ENCODE measurements at places on chromosomes 16 and 17.

- DNase-seq: no peak
Observed at GRCh38 chr17:6599364-6599763, 41.1 kb downstream of the KIAA0753 start.

DNA sequence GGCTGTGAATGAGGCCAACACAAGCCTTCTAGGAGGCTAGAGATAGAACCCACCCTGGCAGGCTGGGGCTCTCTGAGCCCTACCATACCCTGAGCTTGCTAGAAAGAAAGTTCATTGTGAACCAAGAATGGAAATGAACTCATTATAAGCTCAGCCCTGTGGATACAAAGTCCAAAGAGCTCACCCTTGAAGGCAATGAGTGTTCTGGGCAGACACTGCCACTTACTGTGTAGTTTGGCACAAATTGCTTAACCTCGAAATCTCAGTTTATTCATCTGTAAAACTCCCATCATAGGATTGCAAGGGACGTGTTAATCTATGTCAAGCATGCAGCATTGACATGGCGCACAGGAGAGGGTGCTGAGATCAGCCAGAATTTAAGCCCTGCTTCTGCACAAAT lies 5.5 kb downstream of the KDM8 start:
- no peak for DNase-seq

DNA sequence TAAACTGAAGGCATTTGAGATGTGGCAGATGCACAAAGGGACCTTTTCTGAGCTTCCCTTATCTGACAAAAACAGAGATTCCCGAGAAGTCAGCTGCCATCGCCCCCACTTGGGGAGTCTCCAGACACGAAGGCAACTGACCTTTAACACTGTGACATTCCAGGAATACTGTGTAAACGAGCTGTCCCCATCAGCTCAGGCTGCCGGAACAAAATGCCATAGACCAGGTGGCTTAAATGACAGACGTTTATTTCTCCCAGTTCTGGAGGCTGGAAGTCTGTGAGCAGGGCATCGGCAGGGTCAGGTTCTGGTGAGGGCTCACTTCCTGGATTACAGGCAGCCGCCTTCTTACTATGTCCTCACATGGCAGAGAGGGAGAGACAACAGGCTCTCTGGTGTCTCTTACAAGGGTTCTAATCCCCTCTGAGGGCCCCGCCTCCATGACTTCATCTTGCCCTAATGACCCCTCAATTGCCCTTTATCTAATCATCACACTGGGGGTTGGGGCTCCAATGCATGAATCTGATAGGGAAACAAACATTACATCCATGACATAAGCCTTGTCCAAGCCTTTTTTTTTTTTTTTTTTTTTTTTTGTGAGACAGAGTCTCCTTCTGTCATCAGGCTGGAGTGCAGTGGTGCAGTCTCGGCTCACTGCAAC lies 178.5 kb upstream of the RPL38 start:
- no peak for DNase-seq

DNA sequence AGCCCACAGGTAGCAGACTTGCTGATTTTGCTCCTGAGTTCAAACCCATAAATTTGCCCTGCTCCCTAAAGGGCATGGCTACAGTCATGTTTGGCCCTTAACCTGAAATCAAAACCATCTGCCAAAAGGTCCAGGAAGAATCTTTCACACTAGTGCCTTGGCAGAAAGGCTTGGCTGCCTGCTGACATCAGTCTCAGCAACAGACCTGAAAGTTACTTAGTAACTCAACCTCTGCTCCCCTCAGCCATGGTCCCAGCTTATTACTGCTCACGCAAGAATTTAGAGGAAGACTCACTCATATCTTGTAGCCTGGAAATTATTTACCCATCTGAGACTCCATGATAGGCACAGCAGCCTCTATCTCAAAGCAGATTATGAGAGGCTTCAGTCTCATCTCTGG lies 98.0 kb upstream of the KIF2B start:
- DNase-seq: no peak

GRCh38 chr17:21339011-21339410 lies 37.1 kb upstream of the KCNJ12 start:
- DNase-seq: no peak

DNA sequence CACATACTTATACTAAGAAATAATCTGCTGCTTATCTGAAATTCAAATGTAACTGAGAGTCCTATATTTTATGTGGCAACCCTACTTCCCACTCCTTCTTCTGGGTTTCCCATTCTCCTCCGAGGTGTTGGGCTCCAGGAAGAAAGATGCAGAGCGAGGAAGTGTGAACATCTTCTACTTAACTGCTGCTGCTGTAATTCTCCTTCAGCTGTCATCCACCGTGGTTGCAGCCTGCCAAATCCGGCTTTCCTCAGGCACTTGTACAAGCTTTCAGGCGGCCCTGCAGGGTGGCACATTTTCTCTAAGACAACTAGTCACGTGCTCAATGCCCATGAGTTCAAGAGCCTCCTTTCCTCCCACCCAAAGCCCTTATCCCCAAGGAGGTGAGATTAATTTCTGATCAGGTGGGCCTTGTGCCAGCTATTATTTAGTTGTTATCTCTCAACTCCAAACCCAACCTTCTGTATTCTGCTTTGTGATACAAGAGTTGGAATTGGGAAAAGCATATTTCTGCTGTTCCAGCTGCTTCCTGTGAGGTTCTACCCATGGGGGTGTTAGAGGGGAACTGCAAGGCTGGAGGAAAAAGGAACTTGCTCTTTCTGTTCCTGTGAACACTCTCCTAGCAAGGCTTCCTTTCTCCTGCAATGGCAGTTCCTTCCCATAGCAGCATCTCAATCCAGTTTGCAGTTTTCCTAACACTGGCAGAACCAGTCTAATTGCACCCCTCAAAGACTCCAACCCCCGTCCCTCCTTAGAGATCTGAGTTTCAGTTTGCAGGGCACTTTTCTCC lies 67.6 kb upstream of the RBBP6 start:
- no peak for DNase-seq

GRCh38 chr16:11265124-11265523 lies 4.0 kb downstream of the TNP2 start:
- DNase-seq: no peak

- DNase-seq: no peak
Observed at GRCh38 chr16:82137822-82138167, 32.2 kb downstream of the MPHOSPH6 start.

- peak; percentile 26 for DNase-seq
Observed at GRCh38 chr17:63946440-63947363, 14.6 kb upstream of the CD79B start.

DNA sequence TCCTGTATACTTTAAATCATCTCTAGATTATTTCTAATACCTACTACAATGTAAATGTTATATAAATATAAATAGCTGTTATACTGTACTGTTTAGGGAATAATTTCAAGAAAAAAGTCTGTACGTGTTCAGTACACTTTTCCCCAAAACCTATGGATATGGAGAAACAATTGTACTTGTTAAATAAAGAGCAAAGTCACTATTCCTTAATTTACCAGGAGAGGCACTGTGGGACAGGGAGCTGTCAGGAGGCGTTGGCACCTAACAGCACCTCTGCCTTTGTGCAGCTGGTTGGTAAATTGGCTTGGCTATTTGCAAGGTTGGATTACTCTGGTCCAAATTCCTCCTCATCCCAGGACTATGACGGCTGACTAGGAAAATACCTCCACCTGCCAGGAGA lies 28.0 kb downstream of the CRHR1 start:
- no peak for DNase-seq
